ENCODE measurements at places on chromosomes 7 and 10.

DNA sequence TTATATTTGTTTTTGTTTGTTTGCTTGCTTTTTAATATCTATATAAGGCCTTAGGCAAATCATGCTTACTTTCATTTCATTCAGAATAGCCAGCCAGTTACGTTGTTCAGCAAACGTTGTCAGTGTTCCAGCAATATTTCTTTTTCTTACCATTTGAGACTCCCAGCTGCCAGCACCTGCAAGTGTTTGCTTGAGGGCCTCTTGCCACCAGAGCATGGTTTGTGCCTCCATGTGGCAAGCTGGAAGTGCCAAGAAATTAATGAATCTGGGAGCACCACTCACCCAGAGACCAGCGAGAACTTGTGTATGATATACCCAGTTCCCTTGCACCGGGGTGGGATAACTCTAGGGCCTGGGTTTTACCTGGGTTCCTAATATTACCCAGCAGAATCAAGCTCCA is 177.1 kb upstream of the CSTF2T start:
- DNase-seq = no peak

DNA sequence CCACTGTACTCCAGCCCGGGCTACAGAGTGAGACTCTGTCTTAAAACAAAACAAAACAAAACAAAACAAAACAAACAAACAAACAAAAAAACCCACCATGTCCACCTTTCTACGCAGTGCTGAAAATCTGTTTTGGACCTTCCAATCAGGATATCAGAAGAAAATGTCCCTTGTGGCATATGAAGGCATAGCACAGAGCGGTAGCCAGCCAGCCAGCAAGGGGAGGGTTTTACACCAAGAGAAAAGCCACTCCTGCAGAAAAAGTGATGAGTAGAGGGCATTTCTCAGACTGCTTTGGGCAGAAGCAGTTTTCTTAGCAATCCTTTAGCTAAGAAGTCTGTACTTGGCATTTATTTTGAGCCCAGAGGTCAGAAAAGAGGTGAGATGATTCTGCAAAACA is 612.2 kb downstream of the TYW1 start:
- DNase-seq = no peak

- DNase-seq = no peak
These were observed 2.8 kb downstream of the CALHM3 start for GRCh38 chr10:103476046-103476768.

GRCh38 chr7:1899951-1900762 is 230.1 kb downstream of the ELFN1 start:
- no peak for DNase-seq

DNA sequence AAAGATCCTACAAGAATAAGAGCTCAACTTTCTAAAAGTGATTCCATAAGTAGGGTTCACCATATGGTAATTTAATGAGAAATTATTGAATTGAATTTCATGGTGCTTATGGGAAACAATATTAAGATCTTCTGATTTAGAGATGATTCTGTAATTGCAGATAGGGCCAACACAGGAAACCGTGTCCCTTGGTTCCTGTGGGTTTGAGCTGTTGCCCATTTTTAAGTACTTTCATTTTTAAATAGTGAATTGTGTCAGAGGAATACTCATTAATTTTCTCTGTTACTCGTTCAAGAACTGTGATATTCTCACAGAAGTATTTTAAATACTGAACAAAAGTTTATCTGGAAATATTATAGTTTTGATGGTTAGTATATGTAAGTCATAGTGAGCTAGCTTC is 129.2 kb downstream of the SRI start:
- DNase-seq = no peak

DNA sequence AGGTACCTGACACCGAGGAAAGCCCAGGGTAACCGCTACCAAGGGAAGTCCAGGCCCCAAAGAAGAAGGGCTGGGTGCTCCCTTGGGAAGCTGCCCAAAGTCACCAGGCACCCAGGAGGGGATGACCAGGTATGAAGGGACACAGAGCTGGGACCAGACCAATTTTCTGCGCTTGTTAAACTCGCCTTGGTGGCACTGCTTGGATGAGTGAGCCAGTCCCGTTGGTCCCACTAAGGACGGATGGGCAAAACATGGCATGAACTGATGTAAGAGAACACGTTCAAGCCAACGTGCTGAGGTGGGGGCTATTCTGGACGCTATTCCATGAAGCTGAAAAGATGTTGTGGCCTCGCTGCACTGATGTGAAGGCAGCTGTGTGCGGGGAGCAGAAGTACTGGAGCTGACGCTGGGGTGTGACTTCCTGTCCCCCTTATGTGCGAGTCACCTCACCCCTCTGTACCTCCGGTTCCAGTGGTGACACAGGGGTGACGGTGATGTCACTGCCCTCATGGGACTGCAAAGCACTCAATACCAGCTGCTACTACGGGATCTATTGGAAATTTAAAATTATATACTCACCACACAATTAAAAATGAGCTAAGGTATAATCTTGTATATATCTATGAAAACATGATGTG is 73.6 kb downstream of the COBL start:
- no peak for DNase-seq

GRCh38 chr10:5360318-5360915 is 4.3 kb upstream of the UCN3 start:
- no peak for DNase-seq

DNA sequence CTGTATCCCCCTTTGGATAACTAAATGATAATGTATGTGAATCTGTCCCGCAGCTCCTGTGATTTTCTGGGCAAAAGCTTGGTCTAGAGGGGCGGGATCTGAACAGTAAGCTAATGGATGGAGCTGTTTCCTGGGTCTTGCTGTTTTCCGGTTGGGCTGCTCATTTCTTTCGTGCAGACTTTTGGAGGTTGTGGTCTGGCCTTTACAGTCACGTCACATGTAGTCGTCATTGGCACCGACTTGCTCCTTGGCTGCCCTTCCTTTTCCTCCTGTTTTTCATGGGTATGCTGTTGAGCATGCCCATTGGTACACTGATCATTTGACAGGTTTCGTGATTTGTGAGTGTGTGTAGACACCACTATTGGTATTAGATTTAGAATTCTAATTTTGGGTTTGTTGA is 2.0 kb downstream of the FBH1 start:
- no peak for DNase-seq

DNA sequence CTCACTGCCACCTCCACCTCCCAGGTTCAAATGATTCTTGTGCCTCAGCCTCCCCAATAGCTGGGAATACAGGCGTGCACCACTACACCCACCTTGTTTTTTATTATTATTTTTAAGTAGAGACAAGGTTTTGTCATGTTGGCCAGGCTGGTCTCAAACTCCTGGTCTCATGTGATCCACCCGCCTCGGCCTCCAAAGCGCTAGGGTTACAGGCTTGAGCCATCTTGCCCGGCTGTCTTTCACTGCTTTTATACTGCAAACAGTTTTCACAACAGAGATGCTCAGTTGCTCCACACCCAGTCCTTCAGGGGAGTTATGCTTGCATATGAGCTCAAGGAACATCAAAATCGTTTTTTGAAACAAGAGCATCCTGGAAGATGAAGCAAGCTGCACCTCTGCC is 1.3 kb upstream of the PRR15 start:
- DNase-seq = no peak

DNA sequence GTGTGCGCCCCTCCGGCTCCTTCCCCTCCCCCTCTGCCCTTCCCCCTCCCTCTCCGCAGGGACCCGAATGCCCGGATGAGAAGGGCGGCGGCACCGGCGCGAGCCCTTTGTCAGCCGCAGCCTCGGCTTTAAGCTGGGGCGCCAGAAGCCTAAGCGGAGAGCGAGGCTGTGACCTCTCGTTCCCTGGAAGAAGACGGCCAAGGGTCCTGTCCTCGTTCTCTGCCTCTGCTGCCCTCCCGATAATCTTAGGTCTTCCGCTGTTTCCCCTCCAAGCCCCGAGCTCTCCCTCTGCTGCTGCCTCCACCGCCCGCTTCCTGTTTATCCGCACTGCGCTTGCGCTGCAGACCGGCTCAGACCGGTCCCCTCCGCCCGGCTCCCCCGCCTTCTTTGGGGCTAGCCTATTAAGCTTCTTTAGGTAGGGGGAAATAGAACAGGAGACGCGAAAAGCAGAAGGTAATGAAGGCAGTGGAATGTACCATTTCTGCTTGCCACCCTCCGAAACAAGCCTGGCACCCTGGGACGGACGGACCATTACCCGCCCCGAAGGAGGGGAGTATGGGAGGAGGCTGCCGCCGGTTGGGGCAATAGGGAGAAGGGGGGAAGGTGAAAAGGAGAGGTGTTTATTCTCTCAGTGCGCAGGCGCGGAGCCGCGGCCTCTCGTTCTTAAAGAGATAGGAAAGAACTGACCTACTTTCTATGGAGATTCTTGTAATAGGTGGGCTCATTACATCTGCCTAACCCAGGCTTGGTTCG is at the start of gene OGA:
TSS of gene OGA (minus strand) at position 326 of the 753 bp plus-strand sequence. CDS start 422 bp downstream, outside the sequence.
- DNase-seq = peak; percentile 94

DNA sequence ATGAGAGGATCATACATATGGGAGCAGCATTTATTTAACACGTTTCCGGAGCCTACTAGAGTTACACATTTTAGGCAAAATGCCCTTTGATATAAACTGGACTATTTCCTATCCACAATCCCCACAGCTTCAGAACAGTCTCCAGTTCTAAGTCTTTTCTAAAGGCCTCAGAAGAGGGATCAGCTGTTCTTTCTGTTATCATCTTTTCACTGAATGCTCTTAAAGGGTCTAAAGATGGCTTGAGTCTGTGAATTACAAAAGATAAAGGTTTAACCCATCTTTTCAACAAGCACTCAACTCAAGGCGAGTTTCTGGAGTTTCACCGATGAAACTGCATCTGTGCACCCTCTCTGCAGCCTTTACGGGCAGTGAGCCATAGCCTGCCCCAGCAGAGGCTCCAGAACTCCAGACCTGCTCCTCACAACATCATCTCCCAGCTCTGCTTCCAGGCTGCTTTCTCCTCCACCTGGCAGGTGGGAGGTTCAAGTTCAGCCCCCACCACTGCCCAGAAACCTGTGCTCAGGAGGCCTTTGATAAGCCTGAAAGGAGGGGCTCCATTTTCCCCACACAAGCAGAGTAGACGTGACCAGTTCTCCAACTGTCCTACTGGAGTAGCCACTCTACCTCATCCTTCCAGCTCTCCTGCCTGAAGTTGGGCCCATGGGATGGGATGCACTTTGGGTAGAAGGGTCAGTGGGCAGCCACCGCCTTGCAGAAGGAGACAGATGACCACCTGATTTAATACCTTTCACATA is 53.4 kb downstream of the HSPA12A start:
- no peak for DNase-seq

GRCh38 chr7:8125680-8126444 is 136.1 kb downstream of the ICA1 start:
- no peak for DNase-seq

GRCh38 chr10:15254808-15255648 is 86.5 kb upstream of the NMT2 start:
- no peak for DNase-seq

DNA sequence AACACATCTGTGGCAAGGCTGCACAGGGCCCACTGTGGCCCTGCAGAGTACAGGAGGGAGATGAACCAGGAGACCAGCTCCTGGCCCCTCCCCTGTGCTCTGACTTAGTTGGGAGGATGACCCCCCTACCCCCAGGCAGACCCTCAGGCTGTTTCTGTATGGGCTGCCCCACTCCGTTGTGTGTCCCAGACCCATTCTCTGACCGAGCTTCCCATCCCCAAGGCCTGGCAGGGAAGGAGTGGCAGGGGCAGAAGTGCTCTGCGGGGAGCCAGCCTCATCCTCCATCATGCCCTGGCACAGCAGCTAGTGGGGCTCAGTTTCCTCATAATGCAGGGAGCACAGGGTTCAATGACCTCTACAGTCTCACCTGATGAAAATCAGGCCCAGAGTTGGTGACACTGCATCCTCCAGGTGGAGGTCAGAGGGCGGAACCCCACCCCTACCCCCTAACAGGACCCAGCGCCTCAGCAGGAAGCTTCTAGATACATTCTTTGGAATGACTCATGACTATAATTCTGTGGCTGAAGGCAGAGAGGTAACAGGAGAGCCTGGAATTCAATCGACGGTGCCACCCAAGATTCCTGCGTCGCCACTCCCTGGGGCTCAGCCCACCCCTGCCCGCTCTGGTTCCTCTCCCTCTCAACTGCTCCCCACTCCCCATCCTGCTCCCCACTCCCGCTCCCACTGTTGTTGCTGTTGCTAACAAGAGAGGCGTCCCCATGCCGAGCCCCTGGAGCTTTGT is 18.2 kb downstream of the PODXL start:
- DNase-seq = no peak

DNA sequence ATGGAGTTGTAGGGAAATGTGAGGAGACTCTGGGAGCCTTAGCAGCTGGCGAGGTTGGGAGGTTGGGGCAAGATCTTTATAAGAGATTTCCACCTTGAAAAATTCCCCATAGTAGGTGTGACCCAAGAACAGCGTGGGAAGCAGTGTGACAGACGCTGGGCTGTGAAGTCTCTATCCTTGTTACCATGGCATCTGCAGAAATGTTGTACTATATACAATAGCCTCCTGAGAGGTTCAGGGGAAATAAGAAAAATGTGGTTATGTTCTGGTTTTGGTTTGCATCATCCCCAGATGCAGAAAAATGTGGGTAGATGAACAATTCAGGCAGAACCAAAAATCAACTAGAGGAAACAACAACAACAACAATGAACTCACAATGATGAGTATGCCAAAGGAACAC is 498.6 kb downstream of the SH2D4B start:
- no peak for DNase-seq

DNA sequence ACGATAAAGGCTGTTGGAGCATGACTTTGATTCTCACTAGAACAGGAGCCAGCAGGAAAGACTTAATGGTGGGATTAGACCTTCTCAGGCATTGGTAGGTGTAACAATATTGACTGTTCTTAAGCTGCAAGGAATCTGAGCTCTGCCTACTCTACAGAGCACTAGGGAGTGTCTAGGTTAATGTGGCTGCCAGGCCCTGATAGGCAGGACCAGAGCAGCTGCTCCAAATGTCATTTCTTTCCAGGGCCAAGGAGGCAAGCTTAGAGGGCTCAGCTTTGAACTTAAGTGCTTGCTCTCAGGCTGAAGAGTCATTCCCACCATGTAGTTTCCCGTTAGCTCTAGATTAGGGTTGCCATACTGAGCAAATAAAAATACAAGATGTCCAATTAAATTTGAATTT is 96.8 kb downstream of the RAB18 start:
- no peak for DNase-seq

- DNase-seq = no peak
These were observed 439.0 kb upstream of the ZMIZ1 start for GRCh38 chr10:78629773-78630172.

All from left renal cortex interstitium (tissue), 4 donors.